Activated T-helper 1 cell treated with Interleukin-2 at 50 U/mL for 16 hours (primary cell): ENCODE measurements at places on chromosomes 5 and 9.

- DNase-seq = no peak
Measured at GRCh38 chr9:100933656-100934055, 94.9 kb upstream of the PLPPR1 start.

- no peak for DNase-seq
Measured at GRCh38 chr5:124404796-124405195, 341.6 kb downstream of the ZNF608 start.

GRCh38 chr9:86020731-86021130 lies 78.6 kb downstream of the GOLM1 start:
- DNase-seq = no peak

GRCh38 chr9:127903557-127904475 lies 4.4 kb upstream of the ST6GALNAC6 start:
- peak; percentile 48 for DNase-seq

DNA sequence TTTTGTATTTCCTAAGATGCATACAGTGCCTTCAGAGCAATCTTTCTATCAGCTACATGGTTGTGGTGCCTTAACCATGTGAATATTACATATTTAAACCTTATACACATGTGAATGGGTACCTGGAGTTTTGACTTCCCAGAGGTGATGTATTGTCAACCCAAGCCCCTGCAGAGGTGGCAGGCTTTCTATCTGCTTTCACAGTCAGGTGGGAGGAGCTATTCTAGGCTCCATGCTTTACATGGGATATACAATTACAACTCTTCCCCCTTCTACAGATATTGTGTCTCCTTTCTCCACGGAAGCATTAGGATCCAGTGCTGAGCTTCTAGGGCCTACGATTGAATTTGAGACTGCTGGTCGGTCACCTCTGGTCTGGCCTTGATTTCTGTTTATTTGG lies 89.8 kb upstream of the TUT7 start:
- DNase-seq = no peak

- DNase-seq = no peak
Measured at GRCh38 chr9:5499889-5500398, 10.4 kb upstream of the PDCD1LG2 start.
